ENCODE measurements at places on chromosomes 4 and X.

- no peak for DNase-seq
Observed at GRCh38 chr4:173398779-173399415, at the start of gene SCRG1. Gene SCRG1 (minus strand): TSS chr4:173399116. CDS start chr4:173391414, 7,702 bp downstream.

GRCh38 chr4:20217521-20217920 lies 34.2 kb upstream of the SLIT2 start:
- DNase-seq, result no peak

- no peak for DNase-seq
Observed at GRCh38 chrX:24777660-24778059, 83.9 kb downstream of the POLA1 start.

DNA sequence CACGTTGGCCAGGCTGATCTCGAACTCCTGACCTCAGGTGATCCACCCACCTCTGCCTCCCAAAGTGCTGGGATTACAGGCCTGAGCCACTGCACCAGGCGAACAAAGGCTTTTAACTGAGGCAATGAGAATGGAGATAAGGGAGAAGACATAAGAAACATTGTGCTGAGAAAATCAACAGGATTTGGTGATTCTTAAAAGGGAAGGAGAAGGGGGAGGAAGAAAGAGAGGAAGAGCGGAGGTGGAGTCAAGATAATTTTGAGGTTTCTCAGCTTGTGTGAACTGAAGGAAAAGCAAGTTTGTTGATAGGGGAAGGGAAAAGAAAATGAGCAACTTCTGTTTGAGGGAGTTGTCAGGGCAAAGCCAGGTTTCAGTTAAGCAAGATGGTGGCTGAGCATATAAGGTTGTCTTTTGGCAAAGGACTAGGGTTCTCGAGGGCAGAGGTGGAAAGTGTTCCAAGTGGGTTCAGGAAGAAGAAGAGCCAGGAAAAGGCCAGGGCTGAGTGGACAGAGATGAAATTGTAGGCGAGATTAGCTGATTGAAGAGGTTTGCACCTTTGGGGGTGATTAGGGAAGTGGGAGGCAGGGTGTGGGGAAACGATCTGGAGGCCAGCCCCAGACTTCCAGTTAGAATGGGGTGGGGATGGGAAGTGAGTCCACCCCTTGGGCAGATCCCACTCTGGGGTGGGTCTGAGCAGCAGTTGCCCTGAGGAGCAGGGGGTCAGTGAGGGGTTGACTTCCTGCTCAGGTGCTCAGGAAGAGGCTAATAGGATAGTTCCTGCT lies 7.8 kb downstream of the DOCK11 start:
- DNase-seq, result no peak

DNA sequence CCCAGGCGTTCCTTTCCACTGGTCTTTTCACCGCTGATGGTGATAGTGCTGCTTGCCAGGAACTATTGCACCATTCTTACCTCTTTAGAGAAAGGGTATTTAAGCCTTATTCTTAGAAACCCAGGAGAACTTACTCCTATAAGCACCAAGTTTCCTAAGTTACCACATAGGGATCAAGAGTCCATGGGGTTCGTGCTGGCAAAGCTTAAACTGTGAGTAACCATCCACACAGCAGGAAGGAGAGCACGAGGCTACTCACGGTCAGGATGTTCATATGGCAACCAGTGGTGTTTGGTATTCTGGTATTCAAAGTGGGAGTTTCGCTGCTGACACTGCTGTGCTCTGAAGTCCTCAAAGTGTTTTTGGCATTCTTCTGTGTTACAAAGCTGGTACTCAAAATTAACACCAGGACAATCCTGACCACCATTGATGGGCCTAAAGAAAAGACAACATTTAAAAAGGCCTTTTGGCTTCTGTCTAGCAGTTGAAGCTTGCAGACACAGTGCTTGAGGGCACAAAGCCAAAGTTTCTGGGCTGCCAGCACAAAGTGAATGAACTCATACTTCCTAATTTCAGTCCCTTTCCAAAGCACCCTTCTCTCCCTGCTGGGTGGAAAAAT lies 256.9 kb downstream of the ADAMTS3 start:
- DNase-seq, result no peak

DNA sequence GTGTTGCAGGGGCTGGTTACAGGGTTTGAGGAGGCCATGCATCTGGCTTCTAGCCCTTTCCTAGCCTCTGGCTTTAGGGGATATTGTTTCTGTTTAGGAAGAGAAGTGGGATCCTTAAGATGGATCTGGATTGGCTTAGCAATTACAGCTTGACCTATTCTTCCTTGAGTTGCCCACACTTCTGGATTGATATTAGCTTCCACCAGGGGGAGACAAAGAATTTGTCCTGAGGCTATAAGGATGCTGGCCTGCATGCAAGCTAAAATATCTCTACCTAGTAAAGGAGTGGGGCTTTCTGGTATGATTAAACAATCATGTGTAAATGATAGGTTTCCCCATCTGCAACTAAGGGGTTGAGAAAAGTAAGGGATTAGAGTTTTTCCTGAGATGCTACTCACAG lies 117.2 kb downstream of the TEX13C start:
- DNase-seq, result no peak

GRCh38 chrX:85026170-85026569 lies 22.5 kb downstream of the APOOL start:
- DNase-seq, result no peak

- no peak for DNase-seq
Observed at GRCh38 chrX:71504346-71504745, 28.6 kb upstream of the OGT start.

DNA sequence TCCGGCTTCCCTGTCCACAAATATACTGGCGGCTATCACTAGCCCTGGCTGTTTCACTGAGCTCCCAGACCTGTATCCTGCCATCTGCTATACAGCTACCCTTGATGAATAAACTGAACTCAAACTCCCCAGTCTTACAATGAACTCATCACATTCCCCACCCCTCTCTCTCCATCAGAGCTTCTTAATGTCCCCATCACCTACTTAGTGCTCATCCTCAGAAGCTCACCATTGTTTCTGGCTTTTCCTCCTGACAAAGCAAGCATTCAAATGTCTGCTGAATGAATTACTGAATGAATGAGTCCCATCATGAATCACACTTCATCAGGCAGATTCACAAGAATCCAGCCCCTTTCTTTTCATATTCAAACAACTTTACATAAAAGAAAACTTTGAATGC lies 5.7 kb upstream of the DGAT2L6 start:
- no peak for DNase-seq

DNA sequence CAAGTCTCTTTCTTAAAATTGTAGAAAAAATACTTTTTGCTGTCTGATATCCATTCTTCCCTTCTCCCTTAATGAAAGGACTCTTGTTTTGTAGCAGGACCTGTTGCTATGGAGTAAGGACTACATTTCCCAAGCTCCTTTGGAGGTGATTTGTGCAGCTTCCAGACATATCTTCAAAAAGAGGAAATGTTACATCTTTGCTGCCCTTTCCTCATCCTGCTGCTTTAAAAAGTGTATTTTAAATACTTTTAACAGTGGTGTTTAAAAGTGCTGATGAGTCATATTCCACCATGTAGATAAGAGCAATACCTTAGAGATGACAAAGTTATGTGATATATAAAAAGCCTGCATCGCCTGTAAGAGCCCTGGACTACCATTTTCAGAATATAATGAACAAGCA lies 98.7 kb downstream of the CFAP299 start:
- no peak for DNase-seq

GRCh38 chr4:7391637-7392437 lies 42.9 kb downstream of the PSAPL1 start:
- no peak for DNase-seq

DNA sequence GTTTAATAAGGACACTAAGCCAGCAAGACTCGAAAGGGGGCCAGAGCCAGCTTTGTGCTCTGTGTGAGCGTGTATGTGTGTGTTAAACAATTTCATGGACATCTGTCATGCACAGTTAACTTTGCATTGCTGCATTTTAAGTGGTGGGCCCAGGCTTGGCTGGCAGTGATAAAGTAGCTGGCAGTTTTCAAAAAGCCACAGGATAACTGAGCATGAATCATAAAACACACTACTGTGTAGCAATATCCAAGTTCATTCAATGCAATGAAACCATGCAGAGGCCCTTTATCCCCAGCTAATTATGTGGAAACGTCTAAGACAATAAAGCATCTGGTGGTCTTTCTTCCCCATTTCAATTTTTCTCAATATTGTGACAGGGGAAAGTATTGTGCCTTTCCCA lies 132.9 kb downstream of the NKX6-1 start:
- DNase-seq, result no peak

DNA sequence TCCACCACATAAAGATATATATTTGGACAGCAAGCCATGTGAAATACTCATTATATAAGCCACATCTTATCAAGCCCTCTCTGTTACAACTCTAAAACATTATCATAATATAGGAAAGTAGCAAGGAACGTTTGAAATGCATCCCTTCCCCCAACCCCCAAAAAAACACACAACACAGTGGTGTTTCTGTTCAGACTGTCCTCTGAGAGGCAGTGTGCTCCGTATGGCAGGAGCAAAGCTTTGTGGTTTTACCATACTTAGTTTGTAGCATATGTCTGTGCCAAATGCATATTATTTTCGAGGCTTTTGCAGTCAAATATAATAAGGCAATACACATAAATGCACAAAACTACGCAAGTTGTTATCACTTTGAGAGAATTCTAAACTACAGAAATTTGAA lies 194.2 kb downstream of the RAPGEF2 start:
- no peak for DNase-seq

DNA sequence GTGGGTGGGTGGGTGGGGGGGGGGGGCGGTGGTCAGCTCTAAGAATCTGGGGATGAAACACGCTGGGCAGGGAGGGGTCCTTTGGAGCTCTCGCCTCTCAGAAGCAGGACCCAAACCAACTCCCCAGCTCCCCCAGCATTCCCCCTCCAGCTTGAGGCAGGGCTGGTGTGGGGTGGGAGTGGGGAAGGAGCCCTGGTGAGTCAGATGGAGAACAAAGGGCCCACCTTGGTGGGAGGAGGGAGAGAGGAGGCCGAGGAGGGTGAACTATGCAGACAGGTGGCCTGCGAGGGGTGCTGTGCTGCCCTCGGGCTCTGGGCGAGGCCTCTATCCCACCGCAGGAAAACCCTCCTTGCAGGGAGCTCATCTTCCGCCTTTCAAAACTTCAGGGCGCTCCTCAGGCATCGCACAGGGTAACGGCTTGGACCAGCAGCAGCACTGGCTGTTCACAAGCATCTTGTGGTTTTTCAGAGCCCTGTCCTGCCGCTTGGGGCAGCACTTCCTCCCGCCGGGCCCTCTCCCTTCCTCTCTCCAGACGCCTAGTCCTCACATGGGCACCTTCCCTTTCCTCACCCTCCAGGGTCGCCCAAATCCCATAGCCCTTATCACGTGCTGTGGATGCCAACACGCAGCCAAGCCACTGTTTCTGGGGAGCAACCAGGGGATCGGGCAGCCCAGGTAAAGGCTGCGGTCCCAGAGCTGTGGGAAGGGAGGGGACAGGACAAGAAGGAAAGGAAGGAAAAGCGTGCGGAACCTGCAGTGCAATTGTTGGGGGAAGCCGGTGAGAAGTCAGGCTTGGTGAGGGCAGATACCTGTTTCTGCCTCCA lies 34.0 kb upstream of the GRPEL1 start:
- peak; percentile 31 for DNase-seq

DNA sequence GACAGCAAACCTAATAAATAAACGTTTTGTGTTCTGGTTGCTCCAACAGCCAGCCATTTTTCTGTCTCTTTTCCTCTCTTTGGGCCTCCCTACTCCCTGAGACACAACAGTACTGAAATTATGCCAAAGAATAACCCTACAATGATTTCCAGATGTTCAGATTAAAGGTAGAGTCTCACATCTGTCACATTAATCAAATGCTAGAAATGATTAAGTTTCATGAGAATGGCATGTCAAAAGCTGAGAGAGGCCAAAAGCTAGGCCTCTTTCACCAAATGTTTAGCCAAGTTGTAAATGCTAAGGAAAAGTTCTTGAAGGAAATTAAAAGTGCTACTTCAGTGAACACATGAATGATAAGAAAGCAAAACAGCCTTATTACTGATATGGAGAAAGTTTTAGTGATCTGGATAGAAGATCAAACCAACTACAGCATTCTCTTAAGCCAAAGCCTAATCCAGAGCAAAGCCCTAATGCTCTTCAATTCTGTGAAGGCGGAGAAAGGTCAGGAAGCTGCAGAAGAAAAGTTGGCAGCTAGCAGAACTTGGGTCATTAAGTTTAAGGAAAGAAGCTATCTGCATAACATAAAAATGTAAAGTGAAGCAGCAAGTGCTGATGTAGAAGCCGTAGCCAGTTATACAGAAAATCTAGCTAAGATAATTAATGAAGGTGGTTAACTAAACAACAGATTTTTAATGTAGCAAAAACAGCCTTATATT lies 182.1 kb upstream of the NUDT6 start:
- DNase-seq, result no peak

- DNase-seq, result peak; percentile 65
Observed at GRCh38 chr4:142846729-142847596, 862 bp upstream of the INPP4B start.

DNA sequence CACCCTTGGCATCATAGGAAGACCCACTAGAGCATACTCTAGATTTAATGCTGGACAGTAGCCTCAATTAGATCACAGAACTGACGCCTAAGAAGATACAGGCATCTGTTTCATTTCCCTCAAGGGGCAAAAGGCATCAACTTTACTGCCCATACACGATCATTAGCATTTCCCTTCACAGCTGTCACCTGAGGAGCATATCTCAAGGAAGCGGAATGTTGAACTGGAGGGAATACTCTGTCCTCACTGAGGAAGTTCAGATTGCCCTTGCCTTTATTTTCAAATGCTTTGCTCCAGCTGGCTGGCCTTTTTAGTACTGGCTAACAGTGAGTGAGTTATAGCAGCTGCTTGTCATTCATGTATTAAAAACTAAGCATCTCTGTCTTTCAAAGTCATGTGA lies 508.4 kb upstream of the GALNT7 start:
- DNase-seq, result no peak

GRCh38 chrX:17425136-17425535 lies 50.1 kb downstream of the NHS start:
- DNase-seq, result no peak

Measured in T-cell (primary cell).